ENCODE measurements at places on chromosomes 3 and 15.
A peak's percentile ranks its signal among the peaks of the same experiment; 100 is the strongest.

- DNase-seq, result peak; percentile 22
Measured at GRCh38 chr3:129793319-129793718, 100.2 kb downstream of the TMCC1 start.

- DNase-seq, result no peak
Measured at GRCh38 chr3:132433121-132433520, 15.8 kb downstream of the DNAJC13 start.

DNA sequence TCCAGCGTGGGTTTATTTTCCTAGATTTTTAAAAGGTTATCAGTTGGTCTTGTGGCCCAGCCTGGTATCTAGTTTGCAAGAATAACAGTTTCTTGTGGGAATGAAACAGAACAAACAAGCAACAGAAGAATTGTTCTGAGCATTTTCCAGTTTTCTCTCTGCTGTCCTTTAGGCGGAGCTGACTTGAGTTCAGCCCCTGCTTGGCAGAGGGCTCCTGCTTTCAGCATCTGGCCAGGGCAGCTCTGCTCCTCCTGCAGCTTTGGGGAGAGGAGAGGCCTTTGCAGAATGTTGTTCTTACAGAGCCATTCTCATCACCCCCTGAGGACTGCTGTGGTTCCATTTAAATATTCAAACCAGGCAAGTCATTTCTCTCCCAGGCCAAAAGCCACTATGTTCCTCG lies 117.7 kb downstream of the ALDH1A2 start:
- no peak for DNase-seq

DNA sequence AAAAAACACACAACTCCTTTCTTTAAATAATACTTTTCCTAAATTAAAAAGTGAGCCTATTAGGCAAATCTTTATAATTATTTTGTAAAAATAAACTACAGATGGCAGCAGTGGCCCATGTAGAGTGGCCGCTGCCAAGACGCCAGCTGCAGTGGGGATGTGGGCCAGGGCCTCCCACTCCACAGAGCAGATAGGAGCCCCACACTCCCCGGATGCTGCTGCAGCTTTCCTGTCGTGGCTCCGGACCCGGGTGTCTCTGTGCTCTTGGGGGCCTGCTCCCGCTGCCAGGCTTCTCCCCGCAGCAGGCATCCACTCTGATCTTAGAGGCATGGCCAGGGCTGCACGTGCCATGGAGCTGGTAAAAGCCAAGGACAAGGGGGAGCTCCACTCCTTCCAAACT lies 67.5 kb downstream of the PROS1 start:
- no peak for DNase-seq

DNA sequence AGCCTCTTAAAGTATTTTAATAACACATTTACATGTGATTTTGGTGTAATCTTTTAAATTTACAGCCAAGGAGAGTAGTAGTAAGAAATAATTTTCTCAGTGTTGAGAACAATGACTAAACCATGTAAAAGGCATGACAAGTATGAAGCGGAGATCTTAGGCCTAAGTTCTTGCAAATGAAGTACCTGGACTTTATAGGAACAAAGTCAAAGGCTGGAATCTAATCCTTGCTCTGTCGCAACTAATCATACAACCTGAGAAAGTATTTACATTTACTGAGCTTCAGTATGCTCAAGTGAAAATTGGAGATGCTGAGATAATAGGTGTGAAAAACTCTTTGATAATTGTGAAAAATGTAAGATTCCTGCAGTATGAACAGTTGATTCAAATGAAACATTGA lies 86.4 kb upstream of the VGLL3 start:
- no peak for DNase-seq

DNA sequence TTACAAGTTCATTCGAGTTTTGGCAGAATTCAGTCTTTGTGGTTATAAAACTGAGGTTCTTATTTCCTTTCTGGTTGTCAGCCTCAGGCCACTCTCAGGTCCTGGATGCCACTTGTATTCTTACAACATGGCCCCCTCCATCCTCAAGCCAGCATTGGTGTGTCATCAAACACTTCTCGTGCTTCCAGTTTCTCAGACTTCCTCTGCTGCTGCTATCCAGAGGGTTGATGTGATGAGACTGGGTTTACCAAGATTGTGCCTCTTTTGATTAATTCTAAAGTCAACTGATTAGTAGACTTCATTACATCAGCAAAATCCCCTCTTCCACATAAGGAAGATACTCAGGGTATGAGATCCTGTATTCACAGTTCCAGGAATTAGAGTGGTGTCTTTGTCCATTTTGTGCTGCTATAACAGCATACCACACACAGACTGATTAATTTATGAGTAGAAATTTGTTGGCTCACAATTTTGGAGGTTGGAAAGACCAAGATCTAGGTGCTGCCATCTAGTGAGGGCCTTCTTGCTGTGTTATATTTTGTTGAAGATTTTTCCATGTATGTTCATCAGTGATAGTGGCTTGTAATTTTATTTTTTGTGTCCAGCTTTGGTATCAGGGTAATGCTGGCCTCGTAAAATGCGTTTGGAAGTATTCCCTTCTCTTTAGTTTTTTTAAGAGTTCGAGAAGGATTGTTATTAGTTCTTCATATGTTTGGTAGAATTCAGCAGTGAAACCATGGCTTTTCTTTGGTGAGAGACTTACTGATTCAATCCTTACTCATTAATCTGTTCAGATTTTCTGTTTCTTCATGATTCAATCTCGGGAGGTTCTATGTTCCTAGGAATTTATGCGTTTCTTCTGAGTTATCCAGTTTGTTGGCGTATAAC lies 11.1 kb downstream of the LRCH3 start:
- DNase-seq, result peak; percentile 48

GRCh38 chr15:68972201-68973065 lies 42.1 kb upstream of the NOX5 start:
- no peak for DNase-seq

- peak; percentile 23 for DNase-seq
Measured at GRCh38 chr3:122364490-122364889, 18.5 kb downstream of the MIX23 start.

DNA sequence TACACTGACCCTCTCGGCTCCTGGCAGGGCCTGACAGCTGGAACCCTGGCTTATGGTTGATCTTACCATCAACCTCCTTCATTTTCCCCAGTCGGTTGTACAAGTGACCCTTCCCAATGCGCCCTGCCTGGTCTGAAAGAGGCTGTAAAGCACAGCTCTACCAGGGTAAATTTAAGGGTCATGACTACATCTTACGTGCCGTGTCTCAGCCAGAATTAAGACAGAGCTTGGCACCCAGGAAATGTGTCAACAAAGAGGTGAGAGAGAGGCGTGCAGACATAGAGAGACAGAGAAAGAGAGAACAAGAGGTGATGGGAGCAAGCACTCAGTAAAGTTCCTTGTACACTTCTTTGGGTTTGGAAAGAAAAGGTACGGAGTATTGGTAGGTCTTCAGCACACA lies 28.8 kb downstream of the HOMER2 start:
- DNase-seq, result no peak

GRCh38 chr15:27241943-27242342 lies 271.0 kb downstream of the GABRG3 start:
- no peak for DNase-seq

GRCh38 chr15:55372701-55373440 lies 35.3 kb downstream of the CCPG1 start:
- DNase-seq, result no peak
